ENCODE measurements at places on chromosomes 12 and 14.

DNA sequence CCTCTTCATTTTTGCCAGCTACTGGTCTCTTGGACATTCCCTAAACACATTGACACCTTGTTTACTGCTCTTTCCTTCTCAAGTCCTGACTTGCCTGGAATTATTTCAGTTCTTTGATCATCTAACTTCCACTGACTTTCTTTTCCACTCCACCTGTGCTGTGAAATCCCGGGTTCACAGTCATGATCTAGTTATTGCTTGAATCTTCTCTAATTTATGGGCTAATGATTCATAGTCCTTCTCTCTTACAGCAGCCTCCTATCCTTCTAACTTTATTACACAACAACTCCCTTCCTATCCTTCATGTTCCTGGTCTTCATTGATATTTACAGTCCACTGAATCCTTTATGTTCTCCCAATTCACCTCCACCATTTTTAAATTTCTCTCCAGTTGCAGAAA is 260.1 kb downstream of the C12orf75 start:
- no peak for DNase-seq

DNA sequence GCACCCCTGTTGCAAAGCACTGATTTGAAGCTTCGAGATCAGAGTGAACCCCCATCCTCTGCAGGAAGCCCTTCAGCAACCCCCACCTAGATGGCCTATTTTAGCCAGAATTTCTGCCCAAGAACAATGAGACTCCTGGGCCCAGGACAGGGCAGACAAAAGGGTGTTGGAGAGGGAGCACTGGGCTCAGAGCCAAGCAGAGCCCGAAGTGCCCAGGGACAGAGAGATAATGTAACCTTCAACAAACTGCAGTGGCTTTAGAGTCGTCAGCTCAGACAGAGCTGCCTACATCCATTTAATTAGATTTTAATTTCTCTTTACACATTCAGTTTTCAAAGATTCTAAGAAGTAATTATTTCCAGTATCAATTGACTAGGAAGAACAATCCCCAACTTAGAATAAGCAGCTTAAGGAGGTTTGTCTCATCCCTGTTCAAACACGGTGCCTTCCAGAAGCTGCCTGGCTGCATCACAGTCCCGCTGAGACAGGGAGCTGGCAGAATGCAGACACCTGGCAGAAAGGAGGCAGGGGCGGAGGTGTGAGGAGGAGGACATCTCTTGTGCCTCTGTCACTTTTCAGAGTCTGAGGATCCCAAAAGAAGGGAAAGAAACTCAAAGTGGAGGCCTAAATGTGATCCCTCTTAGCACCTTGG is 504.9 kb upstream of the CCDC196 start:
- no peak for DNase-seq

DNA sequence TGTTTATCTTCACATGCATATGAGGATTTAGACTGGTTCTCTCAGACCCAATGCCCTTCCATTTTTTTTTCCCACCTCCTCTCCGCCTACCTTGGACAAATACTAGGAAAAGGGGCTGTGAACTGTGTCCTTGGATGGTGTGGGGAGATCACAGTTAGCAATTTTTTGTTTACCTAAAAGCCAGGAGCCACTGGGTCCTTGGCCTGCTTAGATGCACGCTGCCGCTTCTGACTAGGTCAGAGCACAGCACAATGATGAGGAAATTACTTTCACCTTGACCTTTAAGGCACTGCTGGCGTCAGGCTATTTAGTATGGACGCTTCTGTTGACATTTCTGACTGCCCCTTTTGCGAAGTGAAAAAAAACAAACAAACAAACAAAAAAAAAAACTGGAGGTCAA is 1.9 kb downstream of the CCDC38 start:
- no peak for DNase-seq

GRCh38 chr14:28344381-28344780 is 422.2 kb upstream of the FOXG1 start:
- DNase-seq = no peak

- no peak for DNase-seq
Observed at GRCh38 chr12:66903782-66904396, 225.0 kb upstream of the GRIP1 start.

Data from vagina (tissue), 2 donors.